ENCODE measurements at places on chromosomes 1 and 21.

DNA sequence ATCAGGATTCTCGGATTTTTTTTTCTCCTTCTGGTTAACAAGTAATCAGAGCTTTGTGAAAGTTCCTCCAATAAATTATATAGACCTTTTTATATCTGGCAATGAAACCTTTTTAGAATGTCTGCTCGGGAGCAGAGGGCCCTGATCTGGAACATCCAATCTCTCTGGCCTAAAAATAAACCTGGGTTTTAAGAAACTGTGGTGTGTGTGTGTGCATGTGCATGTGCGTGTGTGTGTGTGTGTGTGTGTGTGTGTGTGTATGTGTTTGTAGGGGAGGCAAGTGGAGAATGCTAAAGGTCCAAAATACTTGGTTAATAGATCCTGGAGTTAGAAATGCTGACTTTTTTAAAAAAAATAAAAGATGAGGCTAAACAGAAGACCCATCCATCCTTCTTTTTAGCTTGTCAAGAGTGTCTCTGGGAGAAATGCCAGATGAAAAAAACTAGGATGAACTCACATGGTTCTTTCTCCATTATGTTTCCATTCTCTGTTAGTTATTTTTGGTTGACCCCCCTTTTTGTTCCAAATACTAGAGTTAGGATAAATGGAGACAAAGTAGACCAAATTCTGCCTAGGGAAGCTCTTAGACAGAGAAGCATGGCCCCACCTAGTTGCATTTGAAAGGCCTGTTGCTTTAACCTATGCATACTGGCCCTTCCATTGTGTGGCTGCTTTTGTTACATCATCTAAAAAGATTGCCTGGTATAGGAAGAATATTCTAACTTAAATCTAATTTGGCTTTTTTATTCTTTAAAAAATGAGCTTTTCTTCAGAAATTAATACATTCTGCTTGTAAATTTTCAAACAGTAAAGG is 175.9 kb downstream of the PAPPA2 start:
- DNase-seq: no peak

DNA sequence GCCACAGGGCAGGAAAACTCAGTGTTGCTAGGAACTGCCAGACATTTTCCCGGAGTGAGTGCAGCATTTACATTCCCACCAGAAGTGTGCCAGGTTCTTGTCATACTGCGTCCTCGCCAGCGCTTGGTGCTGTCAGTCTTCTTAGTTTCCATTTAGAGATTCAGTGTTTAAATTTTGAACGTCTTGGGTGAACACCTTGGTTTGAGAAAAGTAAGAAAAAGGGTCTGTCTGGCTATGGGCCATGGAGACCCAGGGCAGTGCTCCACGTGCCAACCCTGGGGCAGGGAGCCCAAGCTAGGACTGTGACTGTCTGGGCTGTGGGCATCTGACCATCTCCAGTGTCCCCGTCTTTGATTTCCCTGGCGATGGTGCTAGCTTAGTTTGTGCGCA is 16.0 kb downstream of the IBA57 start:
- no peak for DNase-seq

DNA sequence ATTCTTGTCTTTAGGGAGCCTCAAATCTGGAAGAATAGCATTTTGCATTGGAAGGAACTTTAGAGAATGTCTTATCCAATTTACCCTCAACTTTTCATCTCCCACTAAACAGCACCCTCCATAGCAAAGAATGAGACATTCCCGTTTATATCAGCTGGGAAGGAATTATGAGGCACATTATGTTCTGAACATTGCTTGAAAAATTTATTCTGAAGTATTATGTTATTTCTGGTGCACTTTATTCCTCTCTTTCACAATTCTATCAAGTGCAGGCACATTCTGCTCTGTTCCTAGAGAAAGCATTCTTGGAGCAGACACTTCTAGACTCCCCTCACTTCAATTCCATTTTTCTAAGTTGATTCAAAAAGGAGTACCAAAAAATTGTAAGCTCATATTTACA is 147.9 kb downstream of the EDEM3 start:
- no peak for DNase-seq

DNA sequence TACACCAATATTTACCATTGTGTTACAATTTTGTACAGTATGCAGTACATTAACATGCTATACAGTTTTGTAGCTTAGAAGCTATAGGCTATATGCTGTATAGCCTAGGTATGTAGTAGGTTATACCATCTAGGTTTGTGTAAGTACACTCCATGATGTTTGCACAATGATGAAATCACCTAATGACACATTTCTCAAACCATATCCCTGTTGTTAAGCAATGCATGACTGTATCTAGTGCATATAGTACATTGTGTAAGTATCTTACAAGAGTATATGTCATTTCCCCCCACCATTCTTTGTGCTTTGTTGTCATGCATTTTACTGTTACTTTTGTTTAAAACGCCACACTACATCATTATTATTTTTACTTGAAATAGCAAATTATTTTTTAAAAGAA is 65.7 kb upstream of the RNF11 start:
- DNase-seq: no peak

GRCh38 chr1:211876851-211877590 is 46.5 kb upstream of the LPGAT1 start:
- DNase-seq: no peak

DNA sequence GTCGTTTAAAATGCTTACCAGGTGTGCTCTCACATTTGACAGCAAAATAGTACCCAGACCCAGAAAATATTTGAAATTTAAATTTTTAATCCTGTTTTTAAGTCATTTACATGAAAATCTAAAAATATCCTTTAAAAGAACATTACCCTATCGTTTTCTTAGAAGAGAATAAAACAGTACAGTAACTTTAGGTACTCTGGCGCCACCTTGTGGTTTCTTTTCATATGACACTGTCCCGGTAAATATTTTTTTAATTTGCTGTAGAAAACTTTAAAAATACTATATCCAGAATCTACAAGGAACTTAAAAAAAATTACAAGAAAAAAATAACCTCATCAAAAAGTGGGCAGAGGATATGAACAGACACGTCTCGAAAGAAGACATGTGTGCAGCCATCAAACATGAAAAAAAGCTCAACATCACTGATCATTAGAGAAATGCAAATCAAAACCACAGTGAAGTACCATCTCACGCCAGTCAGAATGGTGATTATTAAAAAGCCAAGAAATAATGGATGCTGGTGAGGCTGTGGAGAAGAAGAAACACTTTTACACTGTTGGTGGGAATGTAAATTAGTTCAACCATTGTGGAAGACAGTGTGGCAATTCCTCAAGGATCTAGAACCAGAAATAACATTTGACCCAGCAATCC is 129.2 kb downstream of the RGS21 start:
- no peak for DNase-seq

GRCh38 chr1:94866164-94866807 is 46.1 kb downstream of the SLC44A3 start:
- DNase-seq: no peak

DNA sequence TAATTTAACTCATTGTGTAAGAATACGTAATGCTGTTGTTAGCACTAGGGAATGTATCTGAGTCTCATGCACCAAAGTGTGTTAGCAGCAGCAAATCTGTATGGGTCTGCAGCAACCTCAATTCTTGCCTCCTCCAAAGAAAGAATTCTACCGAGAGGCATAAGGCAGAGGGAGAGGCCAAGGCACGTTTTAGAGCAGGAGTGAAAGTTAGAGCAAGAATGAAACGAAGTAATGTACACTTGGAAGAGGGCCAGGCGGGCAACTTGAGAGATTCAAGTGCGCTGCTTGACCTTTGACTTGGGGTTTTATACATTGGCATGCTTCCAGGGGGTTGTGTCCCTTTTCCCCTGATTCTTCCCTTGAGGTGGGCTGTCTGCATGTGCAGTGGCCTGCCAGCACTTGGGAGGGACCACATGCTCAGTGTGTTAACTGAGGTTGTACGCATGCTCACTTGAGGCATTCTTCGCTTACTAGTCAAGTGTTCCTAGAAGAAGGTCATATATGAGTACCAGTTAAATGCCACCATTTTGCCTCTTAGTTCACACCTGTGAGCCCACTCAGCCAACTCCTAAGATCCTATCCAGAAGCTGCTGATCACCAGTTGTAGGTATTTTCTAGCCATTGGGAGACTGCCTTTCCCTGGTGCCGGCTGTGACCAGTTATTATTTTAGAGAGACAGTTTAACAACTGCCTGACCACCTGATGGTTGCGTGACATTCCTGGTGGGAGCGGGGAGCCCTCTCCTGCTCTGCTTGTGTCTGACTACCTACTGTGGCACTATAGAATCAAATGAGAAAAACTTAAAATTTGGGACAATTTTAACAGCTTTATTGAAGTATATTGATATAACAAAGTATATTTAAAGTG is 2.7 kb upstream of the CNN3 start:
- DNase-seq: no peak

DNA sequence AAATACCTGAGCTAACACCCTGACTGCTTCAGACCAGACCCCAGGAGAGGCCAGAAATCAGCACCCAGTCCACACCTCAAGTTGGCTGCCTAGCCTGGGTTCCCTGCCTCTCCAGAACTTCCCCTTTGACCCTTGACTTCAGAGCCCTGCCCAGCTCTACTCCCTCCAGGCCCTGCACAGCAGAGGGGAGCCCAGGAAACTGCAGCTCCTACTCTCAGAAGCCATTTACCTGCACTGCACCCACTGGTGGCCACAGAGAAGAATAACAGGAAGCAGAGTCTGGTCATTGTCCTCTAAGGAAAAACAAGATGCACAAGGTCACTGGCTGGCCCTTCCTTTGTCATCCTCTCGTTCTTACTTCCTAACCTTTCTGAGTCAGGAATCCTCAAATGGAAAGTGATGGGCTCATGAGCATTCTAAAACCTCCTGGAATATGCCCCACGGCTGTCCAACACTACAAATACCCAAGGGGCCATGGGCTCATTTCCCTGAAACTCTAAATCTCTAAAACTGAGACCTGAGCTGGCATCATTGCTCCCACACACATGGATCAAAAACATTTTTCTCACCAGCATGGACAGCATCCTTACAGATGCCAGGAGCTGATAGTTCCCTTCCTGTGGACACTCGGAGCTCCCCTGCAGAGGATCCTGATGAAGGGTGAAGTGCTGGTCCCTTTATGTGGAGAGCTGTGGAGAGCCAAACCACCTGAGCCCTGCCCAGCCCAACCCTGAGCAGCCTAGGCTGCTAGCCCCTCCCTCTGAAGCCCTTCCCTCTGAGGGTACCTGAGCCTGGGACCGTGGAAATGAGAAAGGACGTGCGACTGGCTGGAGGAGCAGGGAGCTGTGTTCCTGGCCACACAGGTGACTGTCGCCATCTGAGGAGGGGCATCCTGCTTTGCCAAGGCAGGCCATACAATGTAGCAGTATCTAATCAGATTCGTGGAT is at the start of gene ITLN2:
Gene ITLN2 (minus strand): TSS at position 652 of the 947 bp plus-strand sequence. CDS start 68 bp downstream, at position 584.
- peak; percentile 47 for DNase-seq

DNA sequence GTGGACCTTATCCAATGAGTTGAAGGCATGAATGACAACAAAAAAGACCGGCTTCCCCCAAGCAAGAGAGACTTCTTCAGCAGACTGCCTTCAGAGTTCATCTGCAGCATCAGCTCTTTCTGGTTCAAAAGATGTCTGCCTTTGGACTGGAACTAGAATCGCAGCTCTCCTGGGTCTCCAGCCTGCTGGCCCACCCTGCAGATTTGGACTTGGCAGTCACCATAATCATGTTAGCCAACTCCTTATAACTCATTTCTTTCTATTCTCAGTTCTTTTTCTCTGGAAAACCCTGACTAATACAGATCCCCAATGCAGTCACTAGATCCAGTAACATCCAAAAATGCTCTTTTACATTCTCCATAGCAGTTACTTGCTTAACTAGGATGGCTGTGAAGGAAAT is 89.2 kb upstream of the MARK1 start:
- no peak for DNase-seq

DNA sequence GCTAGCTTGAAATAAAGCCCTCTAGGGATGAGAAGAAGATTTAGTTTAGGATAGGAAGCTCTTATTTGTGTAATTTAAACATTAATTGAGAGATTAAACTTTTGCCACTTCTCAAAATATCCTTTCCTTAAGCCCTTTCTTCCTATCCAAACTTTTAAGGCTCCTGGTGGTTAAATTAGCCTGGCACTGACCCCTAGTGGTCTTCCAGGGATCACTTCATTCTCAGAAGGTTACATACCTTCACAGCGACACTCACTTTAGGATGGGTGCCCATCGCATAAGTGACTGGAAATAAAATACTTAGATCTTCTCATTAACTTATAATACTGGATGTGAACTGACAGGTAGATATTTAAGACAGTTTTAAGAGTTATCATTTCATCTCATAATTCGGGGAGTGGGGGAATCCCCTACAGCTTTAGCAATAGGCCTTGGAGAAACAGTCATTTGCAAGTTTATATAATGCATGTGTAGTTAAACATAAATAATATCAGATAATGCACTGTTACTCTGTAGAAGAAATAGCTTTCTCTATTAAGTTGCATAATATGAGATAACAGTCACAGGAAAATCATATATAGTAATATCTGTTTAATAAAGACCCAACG is 7.4 kb downstream of the LHX9 start:
- no peak for DNase-seq

All from GM12891 (cell line).